Thymus (tissue), 14 donors: ENCODE measurements at places on chromosomes 5 and 9. TPM values are rescaled to one million over a fixed set of nuclear protein-coding genes. Genes with fewer than 3 reads are reported as not detected.

DIRAS2 gene
- 0.42 TPM for total RNA-seq

PDCD1LG2 gene
- 8.2 TPM for total RNA-seq

NNT gene
- total RNA-seq = 49.2 TPM

PCDHGA6 gene
- total RNA-seq = 0.47 TPM

DMRT2 gene
- 19.0 TPM for total RNA-seq

SLCO4C1 gene
- 1.0 TPM for total RNA-seq

DNA sequence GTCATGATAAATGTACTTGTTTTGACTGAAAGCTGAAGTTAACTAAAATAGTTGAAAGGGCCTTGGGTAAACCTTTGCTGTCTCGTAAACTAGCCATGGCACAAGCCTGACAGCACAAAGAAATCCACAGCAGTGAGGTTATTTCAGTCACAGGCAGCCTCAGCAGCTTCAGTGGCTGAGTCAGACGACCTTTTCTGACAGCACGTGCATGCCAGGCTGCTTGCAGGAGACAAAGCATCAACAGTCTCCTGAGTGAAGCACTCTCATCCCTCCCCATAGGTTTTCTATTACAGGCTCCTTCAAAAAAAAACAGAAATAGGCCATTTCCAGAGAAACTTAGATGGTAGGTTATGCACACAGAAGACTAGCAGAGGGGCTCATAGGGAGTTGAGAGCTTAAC lies 34.6 kb downstream of the OXCT1 start:
- DNase-seq = no peak

- no peak for DNase-seq
Observed at GRCh38 chr5:76657091-76657490, 33.9 kb upstream of the F2RL2 start.

DNA sequence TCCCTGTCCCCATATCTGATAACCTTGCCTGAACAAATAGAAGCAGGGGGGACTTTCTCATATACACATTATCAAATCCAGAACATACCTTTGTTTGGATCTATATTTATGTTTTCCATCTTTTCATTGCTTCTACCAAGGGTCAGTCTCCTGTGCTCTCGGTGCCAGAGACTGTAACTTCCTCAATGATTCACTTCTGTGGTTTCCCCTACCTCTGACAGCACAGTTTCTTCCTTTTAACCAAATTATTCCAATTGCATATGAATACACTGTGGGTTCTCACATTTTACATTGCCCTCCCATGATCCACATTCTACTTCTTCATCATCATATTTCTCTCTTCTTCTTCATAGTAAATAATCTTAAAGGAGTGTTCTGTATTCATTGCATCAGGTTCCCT lies 32.2 kb downstream of the NMUR2 start:
- DNase-seq = no peak

DNA sequence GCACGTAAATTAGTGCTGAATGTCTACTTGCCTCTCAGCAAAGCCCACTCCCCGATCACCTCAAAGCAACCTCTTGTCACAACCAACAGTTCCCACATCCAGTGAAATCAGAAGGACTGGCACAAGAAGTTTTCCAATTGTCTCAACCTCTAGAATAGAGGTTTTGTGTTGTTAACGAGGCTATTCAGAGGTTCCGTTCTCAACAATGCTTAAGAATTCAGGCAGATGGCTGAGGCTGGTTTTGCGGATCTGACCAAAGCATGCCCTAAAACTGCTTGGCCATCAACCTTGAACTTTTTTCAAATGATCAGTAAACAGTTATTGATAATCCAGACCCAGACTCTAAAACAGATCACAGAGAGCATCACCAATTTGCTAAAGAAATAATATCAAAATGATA lies 52.9 kb downstream of the MAPKAP1 start:
- DNase-seq = no peak

DNA sequence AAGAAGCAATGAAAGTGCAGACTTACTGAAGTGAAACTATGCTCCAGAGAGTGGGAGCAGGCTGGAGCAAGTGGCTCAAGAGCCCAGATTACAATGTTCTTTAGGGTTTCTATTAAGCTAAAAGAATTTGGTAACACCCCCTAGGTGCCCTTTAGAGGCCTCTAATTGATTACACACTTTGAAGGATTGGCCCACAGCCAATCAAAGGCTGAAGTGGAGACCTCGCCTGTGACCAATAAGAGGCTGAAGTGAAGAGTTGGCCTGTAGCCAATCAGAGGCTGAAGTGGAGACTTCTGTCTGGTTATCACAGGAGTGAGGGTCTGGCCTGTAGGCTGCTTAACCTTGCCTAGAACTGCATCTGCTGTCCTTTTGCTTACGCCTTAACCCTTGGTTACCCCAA lies 46.7 kb upstream of the SPATA31C2 start:
- DNase-seq = no peak

GRCh38 chr5:90293931-90294330 lies 115.6 kb downstream of the CETN3 start:
- no peak for DNase-seq

DNA sequence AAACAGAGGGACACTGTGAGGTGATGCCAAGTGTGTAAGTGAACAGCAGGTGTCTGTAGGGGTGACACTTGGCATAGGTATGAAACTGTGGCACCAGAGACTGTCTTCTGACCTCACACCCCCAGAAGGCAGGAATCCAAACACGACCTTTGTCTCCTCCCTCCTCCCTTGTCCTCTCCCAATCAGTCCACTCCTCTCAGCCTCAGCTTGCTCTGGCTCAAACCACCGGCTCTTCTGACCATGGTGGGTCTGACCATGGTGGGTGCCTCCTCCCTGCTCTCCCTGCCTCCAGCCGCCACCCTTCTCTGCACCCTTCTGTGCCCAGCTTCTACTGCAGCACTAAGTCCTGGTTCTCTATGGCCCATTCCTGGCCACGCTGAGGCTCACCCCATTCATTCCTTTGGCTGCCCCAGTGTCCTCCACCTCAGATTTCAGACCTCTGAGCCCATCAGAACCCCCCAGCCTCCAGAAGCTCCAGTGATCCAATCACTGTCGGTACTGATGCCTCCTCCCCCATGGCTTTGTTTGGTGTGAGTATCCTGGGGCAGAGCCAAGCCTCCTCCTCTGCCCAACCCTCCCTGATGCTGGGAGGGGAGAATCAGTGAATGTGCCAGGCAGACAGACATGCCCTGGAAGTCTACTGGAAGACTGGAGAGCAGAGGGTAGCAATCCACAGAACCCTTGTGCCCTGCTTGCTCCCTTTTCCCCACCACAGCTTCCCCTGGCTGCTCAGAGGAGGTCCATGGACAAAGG lies 1.7 kb upstream of the ARID3C start:
- DNase-seq = no peak

DNA sequence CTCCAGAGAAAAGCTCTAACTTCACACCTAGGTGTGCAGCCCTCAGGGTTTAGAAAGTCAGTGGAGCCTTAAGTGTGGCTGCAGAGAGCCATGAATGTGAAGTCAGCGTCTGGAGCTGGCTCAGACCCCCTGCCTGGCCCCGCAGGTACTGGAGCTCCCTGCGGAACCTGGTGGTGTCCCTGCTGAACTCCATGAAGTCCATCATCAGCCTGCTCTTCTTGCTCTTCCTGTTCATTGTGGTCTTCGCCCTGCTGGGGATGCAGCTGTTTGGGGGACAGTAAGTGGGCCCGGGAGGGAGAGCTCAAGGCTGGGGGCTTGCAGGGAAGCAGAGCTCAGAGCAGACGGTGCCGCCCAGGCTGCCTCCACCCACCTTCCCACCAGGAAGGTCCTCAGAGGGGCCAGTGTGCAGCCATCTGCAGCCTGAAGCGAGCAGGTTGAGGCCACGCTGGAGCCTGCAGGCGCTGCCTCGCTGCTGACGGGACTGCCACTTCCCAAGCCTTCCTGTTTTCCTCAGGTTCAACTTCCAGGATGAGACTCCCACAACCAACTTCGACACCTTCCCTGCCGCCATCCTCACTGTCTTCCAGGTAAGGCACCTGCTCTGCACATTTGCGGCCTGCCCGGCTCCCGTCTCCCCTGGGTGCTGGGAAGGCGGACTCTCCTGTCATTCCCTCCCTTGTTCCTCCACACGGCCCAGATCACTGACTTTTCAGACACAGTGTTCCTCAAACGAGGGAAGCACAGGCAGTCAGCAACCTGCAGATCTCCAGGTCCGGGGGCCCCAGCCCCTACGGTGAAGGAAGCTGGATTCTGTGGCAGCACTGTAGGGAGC lies 108.9 kb downstream of the CACNA1B start:
- no peak for DNase-seq

DNA sequence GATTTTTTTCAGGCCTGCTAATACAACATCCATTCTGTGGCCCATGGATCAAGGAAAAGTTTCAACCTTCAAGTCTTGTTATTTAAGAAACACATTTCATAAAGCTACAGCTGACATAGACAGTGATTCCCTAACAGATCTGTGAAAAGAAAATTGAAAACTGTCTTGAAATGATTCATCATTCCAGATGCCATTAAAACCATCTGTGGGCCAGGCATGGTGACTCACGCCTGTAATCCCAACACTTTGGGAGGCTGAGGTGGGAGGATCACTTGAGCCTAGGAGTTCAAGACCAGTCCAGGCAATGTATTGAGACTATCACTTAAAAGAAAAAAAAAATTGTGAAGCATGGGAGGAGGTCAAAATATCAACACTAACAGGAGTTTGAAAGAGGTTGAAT lies 6.0 kb downstream of the RAPGEF6 start:
- DNase-seq = no peak

GRCh38 chr9:99403371-99403770 lies 181.3 kb downstream of the SEC61B start:
- no peak for DNase-seq

GRCh38 chr9:127803507-127804352 lies 1.0 kb downstream of the FPGS start:
- DNase-seq = no peak

GRCh38 chr5:43555895-43556606 lies 826 bp downstream of the PAIP1 start:
- DNase-seq = peak; percentile 80

GRCh38 chr5:171577042-171577758 lies 157.8 kb downstream of the FGF18 start:
- DNase-seq = no peak
